ENCODE measurements at places on chromosomes 5 and 9.
A peak's percentile ranks its signal among the peaks of the same experiment; 100 is the strongest.

DNA sequence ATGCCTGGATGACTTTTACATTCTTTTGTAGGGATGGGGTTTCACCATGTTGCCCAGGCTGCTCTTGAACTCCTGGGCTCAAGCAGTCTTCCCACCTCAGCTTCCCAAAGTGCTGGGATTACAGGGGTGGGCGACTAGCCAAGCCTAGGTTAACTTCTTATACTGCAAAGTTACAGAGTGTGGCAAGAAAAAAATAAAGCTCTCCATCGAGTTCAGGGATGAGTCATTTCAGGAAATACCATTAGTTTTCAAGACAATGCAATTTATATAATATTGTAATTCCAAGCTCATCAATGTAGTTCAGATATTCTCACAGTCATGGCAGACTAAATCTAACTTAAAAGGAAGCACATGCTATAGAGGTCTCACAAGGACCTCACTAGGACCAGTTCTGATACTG, 11.5 kb upstream of the ABO start:
- no peak for DNase-seq

DNA sequence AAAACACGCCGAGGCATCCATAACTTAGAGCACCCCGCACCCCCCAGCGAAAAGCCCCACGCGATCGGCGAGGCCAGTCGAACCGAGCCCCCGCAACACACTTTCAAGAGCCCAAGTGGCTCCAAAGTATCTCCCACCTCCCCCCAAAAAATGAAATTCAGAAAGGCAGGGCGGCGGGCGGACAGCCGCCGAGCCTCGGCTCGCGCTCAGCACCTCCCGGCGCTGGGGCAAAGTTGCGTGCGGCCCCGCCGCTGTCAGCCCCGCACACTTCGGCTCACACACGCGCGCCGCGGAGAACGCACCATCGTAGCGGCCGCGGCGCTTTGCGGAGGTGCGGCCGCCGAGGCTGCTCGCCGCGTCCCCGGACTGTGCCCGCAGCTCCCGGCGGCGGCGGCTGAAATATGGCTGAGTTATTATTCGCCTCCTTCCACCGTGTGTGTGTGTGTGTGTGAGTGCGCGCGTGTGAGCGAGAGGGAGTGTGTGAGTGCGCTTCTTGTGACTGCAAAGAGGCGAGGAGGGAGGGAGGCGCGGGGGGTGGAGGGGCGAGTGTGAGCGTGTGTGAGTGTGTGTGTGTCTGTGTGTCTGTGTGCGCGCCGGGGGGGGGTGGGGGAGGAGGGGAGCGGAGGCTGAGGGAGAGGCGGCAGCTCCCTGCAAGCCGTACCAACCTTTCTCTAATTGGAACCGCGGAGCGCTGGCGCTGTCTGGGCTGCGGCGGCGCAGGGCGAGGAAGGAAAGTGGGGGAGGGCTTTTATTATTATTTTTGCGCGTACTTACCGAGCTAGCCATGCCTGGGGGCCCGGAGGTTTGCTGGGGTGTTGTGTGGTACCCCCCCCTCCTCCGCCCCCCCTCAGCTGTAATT, 599 bp downstream of the MLLT3 start:
- DNase-seq: peak; percentile 81

DNA sequence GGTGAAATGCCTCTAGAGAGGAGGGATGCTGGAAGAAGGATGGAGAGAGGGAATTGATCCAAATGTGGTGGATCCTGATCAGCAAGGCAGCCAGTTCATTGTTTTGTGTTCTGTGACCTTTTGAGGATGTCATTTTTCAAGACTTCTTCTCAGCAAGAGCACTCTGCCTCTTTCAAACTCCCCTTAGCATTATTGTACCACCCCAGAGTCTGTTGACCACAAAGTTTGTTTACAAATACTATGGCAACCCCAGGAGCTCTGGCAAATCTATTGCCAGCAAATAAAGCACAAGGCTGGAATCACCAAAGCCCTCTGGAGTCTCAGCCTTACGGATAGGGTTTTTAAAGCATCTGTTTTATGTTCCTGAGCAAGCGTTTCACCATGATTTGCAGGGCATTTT, 76.2 kb upstream of the SLC1A3 start:
- no peak for DNase-seq

- no peak for DNase-seq
These were observed 7.1 kb downstream of the FPGS start for GRCh38 chr9:127809540-127810377.

- DNase-seq: no peak
These were observed 63.1 kb upstream of the CD180 start for GRCh38 chr5:67259548-67260215.

GRCh38 chr5:173845321-173845720, 42.8 kb upstream of the CPEB4 start:
- no peak for DNase-seq

DNA sequence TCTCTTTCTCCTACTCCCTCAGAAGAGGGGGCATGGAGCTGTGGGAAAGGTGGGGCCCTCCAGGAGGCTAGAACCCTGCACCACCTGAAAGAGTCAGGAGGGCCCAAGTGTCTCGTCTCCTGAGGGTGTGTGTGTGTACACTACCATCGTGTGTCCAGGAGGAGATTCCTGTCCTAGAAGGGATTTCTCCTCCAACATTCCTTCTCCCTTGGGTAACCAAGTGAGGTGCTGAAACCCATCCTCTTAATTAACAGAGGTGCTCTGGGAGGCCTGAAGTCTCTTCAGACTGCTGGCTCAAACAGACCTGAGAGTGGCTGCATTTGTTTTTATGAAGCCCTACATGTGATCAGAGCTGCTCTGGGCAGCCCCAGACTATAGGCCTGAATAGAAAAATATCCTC, 61.1 kb upstream of the FAM169A start:
- no peak for DNase-seq

- no peak for DNase-seq
These were observed 350.4 kb downstream of the PDE4D start for GRCh38 chr5:59542851-59543820.

GRCh38 chr9:138064547-138064946, 187.0 kb downstream of the CACNA1B start:
- no peak for DNase-seq

DNA sequence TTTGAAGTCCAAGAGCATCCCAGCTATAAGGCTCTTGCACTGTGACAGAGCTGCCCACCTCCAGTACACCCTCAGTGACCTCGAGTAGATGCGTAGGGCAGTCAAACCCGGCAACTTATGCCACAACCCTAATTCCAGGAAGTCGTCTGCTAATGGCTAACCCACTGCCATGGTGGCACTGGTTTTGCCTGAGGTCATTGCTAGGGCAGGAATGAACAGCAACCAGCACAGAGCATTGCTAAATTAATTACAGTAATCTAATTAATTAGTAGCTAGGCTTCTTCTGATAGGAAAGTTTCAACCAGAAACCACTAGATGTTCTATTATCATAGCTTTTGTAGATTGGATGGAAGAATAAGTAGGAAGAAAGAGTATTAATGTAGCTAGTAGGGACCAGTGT, 122.8 kb downstream of the DPYSL3 start:
- no peak for DNase-seq

- no peak for DNase-seq
These were observed 121.7 kb downstream of the DEPDC1B start for GRCh38 chr5:60578315-60578714.

- no peak for DNase-seq
These were observed 190.3 kb downstream of the DCP2 start for GRCh38 chr5:113166852-113167366.

- no peak for DNase-seq
These were observed 129.7 kb upstream of the HAND1 start for GRCh38 chr5:154607746-154608145.

DNA sequence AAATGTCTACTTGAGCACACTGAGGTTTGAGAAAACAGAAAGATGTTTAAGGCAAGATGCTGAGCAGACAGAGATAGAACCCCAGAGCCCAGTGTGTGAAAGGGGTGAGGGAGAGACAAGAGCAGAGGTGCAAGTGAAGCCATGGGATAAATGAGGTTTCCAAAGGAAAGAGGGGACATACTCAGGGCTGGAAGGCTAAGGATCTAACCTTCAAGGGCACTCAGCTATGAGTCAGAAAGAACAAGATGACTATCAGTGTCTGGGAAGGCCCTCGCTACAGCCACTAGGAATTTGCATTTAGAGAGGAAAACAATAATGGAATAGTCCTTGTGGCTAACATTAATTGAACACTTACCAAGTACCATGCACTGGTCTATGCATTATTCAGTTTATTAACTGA, 113.7 kb downstream of the HTR4 start:
- DNase-seq: no peak

- DNase-seq: no peak
These were observed 99.7 kb downstream of the GOLPH3 start for GRCh38 chr5:32074401-32074800.

- no peak for DNase-seq
These were observed 38.7 kb downstream of the DYNC2I2 start for GRCh38 chr9:128617943-128618342.

Data from CD4-positive, alpha-beta T cell treated with Interleukin-15 for 1 hour (primary cell).